ENCODE measurements at places on chromosomes 1 and 21.

DNA sequence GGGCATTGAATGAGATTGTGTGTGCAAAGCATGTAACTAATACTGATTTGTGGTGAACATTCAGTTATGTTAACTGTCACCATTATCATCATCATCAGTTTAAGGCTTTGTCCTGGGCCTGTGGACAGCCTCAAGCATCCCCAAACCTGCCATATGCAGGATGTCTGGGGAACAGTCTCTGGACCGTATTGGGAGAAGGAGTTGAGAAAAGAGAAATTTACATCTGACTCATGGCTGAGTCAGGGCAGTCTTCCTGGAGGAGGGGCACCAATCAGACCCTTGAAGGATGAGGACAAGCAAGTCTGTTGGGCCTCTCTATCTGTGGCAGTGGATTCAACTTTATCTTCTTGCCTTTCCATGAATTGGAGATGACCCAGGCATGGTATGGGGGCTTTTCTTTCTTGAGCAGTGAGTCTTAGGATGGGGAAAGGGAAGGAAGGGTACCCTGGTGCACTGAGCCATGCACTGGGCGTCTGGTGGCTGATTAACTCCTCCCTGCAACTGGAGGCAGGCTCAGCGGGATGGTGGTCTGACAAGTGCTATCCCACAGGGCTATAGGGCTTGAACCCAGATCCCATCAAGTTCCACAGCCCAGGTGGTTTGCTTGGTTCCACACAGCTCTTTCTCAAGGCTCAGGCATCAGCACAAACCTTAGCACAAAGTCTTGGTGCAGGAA, 2.9 kb downstream of the PADI3 start:
- no peak for DNase-seq
- no peaks in the 10 kb centered on the region for H3K36me3 ChIP-seq
- no peak overlapping the region for H3K4me3 ChIP-seq
- H3K27ac ChIP-seq: no peak overlapping the region

DNA sequence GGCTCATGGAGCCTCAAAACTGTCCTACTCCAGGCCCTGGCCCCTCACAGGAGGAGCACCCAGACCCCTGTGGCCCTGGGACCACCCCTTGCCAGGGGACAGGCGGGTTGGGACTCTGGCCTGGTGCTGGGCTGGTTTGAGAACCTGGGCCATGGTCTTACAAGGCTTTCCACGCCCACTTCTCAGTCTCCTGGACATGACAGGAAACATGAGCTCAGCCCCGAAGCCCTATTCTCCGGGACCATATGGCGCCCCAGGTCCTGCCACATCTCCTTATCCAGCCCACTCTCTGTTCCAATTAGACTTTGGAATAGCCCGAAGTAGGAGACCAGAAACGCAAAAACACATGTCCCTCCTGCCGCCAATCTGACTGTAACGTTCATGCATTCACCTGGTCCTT, 47.9 kb downstream of the KCNAB2 start:
- no peaks in the 10 kb centered on the region for H3K4me1 ChIP-seq
- no peak for DNase-seq
- no peaks in the 10 kb centered on the region for H3K27me3 ChIP-seq

DNA sequence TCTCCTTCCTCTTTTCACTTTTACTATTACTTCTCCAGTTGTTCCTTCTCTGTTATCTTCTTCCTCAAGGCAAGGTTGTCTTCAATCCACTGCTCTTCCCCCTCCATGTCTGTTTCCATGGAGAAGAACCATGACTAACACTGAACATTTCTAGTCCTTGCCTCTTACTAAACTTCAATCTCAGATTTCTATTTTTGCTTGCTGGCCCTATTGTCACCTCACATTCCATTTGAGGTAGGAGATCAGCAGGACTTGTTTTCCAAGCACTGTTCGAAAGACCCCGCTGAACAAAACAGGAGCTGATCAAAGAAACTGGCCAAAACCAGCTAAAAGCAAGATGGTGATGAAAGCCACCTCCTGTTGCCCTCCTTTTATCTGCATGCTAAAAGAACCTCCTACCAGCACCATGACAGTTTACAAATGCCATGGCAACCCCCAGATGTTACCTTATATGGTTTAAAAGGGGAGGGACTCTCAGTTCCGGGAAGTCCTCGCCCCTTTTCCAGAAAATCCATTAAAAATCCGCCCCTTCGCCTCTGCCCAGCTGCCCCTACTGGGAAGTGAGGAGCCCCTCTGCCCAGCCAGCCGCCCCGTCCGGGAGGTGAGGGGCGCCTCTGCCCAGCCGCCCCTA, 22.6 kb downstream of the GON4L start:
- no peak overlapping the region for H3K4me3 ChIP-seq
- H3K27me3 ChIP-seq: no peaks in the 10 kb centered on the region
- H3K36me3 ChIP-seq: peaks cover 14% of the 10 kb centered on the region

DNA sequence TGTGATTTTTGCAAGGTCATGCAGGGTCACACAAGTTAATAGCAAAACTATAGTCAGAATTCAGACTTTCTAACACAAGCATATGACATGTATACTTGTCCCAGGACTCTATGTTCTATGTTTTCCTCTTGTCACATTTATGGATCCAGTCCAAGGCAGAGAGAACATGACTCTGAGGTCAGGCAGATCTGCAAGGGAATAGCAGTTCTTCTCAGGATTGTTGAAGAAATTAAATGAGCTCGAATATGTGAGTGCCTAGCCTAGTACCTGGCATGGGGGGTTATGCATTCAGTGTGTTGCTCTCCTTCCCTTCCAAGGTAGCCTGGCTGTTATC, 9.5 kb upstream of the RPTN start:
- H3K4me3 ChIP-seq: no peak overlapping the region
- H3K36me3 ChIP-seq: no peaks in the 10 kb centered on the region
- no peak for DNase-seq

- no peak for DNase-seq
- peaks cover 69% of the 10 kb centered on the region for H3K27me3 ChIP-seq
Observed at GRCh38 chr1:156648496-156648895, 6.6 kb downstream of the BCAN start.

DNA sequence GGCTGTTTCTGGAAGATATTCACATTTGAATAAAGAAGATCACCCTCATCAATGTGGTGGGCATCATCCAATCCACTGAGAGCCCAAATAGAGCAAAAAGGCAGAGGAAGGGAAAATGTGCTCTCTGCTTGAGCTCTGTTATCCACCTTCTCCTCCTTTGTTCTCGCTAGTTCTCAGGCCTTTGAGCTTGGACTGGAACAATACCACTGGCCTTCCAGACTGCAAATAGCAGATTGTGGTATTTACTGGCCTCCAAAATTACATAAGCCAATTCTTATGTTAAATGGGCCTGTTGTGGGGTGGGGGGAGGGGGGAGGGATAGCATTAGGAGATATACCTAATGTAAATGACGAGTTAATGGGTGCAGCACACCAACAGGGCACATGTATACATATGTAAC, 219.3 kb downstream of the C1orf94 start:
- H3K4me1 ChIP-seq: no peaks in the 10 kb centered on the region
- no peak overlapping the region for H3K27ac ChIP-seq
- H3K27me3 ChIP-seq: peaks cover 18% of the 10 kb centered on the region
- no peak for DNase-seq
- H3K4me3 ChIP-seq: no peak overlapping the region
- H3K36me3 ChIP-seq: no peaks in the 10 kb centered on the region

DNA sequence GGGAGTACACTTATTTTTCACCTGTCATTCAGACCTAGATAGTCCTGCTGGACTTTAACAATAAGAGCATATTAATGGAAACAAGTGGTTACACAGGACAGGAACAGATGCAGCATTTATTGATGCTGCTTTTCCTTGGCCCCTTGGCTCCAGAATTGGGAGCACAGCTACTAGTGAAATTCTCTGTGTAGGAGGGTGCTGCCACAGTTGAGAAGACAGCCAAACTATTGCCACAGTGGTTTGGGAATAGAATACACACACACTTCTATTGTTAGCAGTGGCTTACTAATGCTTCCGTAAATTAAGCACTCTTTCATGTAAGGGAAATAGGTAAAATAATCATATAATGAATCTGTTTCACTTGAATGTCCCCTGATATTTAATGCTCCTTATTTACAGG, 105.3 kb upstream of the TENT5C start:
- peaks cover 6% of the 10 kb centered on the region for H3K36me3 ChIP-seq
- no peaks in the 10 kb centered on the region for H3K27me3 ChIP-seq
- DNase-seq: no peak
- H3K4me3 ChIP-seq: no peak overlapping the region
- H3K27ac ChIP-seq: no peak overlapping the region

DNA sequence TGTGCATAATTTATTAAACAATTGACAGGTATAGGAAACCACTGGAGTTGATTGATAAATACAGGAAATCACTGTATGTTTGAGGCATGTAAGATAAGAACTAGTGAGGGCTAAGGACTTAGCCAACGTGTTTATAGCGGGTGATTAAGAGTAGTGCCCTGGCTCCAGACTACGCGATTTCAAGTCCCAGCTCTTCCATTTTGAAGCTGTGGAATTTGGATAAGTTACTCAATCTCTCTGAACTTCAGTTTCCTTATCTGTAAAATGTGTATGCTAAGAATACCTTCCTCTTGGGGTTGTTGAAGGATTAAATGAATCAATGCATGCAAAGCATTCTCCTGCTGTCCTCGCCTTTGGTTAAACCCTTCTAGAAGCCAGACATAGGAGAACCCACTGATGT, 143.3 kb upstream of the GJB5 start:
- H3K36me3 ChIP-seq: no peaks in the 10 kb centered on the region
- peaks cover 24% of the 10 kb centered on the region for H3K27me3 ChIP-seq
- no peak overlapping the region for H3K27ac ChIP-seq
- DNase-seq: no peak
- H3K4me3 ChIP-seq: no peak overlapping the region

GRCh38 chr1:211285196-211285595, 26.0 kb downstream of the RCOR3 start:
- peaks cover 19% of the 10 kb centered on the region for H3K36me3 ChIP-seq
- no peak overlapping the region for H3K4me3 ChIP-seq
- H3K27ac ChIP-seq: no peak overlapping the region
- DNase-seq: no peak

DNA sequence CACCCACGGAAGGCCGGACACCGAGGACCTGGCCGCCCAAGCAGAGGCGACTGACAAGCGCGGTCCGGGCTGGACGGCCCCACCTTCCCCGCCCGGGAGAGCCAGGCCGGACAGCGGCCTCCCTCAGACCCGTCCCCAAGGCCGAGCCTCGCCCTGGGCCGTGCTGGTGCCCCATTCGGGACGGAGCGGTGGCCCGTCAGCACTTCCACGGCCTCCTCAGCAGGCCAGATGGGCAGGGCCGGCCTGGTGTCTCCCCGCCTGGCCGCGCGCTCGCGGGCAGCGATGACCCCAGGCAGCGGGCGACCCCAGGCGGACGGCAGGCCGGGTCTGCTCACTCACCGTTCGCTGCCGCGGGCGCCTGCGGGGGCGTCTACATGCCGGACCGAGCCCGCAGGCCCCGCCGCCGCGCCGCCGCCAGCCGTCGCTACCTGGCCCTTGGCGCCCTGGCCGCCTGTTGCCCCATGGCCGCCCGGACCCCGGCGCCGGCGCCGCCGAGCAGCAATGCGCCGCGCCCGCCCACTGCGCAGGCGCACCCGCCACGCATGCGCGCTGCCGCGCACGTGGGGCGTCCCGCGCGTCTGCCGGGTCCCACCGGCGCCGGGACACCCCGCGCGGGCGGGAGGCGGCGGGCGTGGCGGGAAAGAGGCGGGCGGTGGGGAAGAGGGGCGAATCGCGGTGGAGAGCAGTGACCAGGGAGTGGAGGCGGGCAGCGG, at the start of gene NADK:
Gene NADK (minus strand): TSS at position 521 of the 713 bp plus-strand sequence. CDS start 13,064 bp downstream, outside the sequence.
- peak within 1 kb of the TSS; percentile 82 for H3K4me3 ChIP-seq
- H3K4me1 ChIP-seq: peaks cover 62% of the 10 kb centered on the region
- DNase-seq: peak; percentile 52

DNA sequence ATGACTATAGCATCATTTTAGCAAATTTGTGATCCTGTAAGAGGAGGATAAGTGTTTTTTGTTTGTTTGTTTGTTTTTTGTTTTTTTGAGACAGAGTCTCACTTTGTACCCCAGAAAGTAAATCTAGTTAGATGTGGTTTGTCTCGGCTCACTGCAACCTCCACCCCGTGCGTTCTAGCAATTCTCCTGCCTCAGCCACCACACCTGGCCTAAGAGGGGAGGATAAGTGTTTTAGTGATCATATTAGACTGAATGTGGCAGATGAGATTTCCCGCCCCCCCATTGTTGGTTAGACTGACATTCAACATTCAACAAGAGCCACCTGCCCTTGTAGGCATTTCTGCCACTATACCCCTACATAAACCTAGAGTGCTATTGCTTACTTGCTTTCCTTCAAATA, 98.5 kb downstream of the OSBPL9 start:
- no peak overlapping the region for H3K4me3 ChIP-seq
- no peaks in the 10 kb centered on the region for H3K27me3 ChIP-seq
- H3K36me3 ChIP-seq: peaks cover 8% of the 10 kb centered on the region
- no peak for DNase-seq
- H3K4me1 ChIP-seq: peaks cover 7% of the 10 kb centered on the region

GRCh38 chr1:78237364-78237916, 191.7 kb downstream of the GIPC2 start:
- H3K27me3 ChIP-seq: peaks cover 4% of the 10 kb centered on the region
- no peaks in the 10 kb centered on the region for H3K36me3 ChIP-seq
- H3K4me1 ChIP-seq: no peaks in the 10 kb centered on the region
- DNase-seq: no peak

GRCh38 chr1:30639881-30640452, 83.4 kb downstream of the MATN1 start:
- H3K4me3 ChIP-seq: no peak overlapping the region
- no peaks in the 10 kb centered on the region for H3K4me1 ChIP-seq
- peaks cover 17% of the 10 kb centered on the region for H3K27me3 ChIP-seq
- DNase-seq: no peak
- H3K36me3 ChIP-seq: no peaks in the 10 kb centered on the region

DNA sequence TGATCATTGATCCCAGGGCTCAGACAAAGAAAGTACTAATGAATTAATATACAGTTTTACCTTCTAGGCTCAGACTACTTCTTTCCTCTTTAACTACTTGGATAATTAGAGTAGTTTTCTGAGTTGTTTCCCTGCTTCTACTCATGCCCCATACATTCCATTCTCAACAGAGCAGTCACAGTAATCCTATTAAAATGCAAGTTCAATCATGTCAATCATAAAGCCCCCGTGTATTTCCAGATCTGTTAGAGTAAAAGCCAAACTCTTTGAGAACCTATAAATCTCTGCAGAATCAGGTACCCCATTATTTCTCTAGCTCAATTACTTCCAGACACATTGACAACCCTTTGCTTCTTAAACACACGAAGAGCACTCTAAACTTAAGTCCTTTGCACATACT, 242.1 kb upstream of the PRMT6 start:
- H3K4me1 ChIP-seq: no peaks in the 10 kb centered on the region
- no peak for DNase-seq
- H3K27ac ChIP-seq: no peak overlapping the region
- H3K4me3 ChIP-seq: no peak overlapping the region
- H3K27me3 ChIP-seq: no peaks in the 10 kb centered on the region

- no peak for DNase-seq
- H3K36me3 ChIP-seq: peaks cover 26% of the 10 kb centered on the region
- no peak overlapping the region for H3K27ac ChIP-seq
- no peaks in the 10 kb centered on the region for H3K27me3 ChIP-seq
- H3K4me1 ChIP-seq: peaks cover 18% of the 10 kb centered on the region
Observed at GRCh38 chr21:45529785-45530422, 12.3 kb downstream of the SLC19A1 start.

Measured in activated naive CD4-positive, alpha-beta T cell treated with anti-CD3 and anti-CD28 coated beads for 36 hours (primary cell).